ENCODE measurements at places on chromosomes 16 and 17.

DNA sequence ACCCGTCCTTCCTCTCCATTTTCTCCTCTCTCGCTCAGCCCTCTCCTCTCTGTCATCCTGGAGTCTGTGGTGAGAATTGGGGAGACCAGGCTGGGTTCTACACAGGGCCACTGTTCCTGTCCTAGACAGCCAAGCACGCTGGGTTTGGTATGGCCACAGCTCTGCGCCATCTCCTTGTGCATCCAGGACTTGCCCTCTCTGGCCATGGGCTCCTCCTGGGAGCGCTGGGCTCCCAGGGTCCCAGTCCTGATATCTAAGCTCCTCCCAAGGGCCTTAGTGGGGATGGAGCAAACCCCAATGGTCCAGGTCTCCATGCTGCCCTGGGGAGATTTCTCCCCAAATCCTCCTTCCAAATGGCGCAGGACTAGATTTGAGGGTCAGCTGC, 27.2 kb upstream of the ITGA3 start:
- DNase-seq, result no peak

GRCh38 chr16:30947541-30947858, 1.4 kb upstream of the ORAI3 start:
- no peak for DNase-seq

DNA sequence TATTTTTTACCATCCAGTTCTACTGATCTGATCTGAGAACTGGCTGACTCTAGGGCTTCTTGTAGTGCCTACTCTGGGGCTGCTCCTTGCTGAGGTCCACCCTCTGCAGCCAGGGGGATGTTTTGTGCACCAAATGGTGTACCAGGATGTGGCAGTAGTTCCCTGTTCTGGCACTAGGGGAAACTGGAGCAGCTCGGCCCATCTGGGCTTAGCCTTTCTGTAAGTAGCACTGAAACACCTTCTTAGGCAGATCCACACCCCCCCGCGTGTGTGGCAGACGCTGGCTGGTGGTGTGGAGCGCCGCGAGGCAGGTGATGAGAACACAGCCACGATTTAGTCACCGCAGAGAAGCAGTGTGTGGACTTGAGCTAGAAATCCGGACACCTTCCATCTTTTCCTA, 17.0 kb downstream of the DUSP14 start:
- no peak for DNase-seq

GRCh38 chr17:68884888-68885287, 70.3 kb downstream of the ABCA8 start:
- no peak for DNase-seq

DNA sequence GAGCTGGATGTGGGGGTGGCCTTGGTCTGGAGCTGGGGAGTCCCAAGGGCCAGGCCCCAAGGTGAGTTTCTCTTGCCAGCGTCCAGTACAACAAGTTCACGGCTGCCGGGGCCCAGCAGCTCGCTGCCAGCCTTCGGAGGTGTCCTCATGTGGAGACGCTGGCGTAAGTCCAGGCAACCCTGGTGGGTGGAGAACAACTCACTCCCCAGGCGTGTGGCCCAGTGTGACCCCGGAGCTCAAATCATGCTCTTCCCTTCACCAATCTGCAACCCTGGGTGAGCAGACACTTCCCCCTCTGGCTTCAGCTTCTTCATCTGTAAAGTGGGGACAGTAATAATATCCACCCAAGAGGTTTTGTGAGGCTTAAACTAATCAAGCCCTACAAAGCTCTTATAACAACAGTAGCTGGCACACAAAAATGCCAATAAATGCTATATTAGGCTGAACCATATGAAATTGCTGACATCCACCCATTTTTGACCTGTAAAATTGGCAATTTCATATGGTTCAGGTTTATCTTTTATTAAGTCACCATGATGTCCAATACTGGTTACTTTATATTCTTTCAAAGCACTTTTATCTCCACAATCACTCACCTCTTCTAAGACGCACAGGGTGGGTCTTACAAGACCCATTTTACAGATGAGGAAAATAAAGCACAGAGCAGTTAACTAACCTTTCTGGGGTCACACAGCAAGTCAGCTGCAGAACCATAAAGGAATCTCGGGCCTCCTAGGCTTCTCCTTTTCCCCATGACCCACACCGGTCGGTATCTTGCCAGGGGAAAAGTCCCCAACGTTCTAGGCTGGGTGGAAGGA, 19.7 kb downstream of the DEXI start:
- DNase-seq, result no peak

DNA sequence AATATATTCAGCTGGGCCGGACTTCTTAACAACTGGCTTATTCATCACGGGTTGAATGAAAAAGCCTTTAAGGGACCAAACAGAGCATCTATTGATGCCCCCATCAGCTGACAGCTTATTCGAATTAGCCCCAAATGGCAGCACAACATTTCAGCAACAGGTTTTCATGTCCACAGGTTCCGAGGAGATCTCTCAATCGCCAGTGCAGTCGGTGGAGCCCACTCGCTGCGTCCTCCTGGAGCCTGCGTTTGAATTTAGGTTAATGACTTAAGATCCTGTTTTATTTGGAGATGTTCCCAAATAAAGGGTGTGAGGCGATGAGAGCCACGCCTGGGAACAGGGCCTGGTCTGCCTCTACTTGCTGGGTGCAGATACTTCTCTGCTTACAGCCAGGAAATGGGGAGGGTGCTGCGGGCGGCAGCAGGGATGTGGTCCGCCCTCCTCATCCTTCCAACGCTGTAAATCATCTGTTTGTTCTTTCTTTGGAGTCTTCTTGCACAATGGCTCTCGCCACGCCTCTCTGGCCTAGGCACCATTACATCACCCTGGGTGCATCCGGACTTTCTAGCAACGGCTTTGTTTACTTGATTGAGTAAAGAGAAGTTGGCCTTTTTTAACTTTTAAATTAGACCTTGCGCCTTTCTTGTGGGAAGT, 22.6 kb downstream of the NDE1 start:
- peak; percentile 67 for DNase-seq

DNA sequence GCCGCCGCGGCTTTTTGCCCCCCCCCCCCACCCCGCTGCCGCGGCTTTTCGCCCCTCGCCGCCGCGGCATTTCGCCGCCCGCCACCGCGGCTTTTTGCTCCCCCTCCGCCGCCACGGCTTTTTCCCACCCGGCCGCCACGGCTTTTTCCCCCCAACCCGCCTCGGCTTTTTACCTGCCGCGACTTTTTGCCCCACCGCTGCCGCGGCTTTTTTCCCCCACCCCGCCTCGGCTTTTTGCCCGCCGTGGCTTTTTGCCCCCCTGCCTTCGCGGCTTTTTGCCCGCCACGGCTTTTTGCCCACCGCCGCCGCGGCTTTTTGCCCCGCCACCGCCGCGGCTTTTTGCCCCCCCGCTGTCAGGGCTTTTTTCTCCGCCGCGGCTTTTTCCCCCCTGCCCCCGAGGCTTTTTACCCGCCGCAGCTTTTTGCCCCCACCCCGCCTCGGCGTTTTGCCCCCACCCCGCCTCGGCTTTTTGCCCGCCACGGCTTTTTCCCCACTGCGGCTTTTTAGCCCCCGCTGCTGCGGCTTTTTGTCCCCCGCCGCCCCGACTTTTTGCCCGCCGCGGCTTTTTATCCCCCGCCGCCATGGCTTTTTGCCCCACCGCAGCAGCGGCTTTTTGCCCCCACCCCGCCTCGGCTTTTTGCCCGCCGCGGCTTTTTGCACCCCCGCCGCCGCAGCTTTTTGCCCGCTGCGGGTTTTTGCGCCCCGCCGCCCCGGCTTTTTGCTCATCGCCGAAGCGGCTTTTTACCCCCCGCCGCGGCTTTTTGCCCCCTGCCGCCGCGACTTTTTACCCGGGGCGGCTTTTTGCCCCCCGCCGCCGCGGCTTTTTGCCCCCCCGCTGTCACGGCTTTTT, 527.8 kb upstream of the WSB1 start:
- no peak for DNase-seq

DNA sequence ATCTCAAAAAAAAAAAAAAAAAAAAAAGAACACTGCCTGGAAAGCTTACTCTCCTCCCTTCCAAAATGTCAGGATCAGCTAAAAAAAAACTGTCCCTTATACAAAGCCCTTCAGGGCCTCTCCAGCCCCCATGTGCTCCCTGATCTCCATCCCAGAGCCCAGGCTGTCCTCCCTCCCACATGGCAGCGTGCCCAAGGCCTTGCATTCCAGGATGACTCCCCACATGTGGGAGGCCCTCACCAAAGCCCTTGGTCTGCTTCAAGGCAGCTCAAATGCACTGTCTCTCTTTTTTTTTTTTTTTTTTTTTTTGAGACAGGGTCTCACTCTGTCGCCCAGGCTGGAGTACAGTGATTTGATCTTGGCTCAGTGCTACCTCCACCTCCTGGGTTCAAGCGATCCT, 2.3 kb downstream of the FDXR start:
- no peak for DNase-seq

DNA sequence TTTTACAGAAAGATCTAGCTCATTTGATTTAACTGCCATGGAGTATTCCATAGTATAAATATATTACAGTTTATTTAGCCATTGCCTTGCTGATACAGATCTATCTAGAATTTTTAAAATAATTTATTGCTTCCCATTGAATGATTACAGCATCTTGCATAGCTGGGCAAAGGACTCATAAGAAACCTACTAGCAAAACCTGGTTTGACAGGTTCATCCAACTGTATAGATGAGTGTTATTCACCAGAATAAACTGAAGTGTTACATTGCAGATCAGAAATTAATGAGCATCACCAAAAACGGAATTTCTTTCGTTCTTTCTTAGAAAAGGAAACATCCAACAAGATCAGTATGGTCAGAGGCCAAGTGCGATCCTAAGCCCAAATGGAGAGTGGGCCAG, 202.2 kb upstream of the CACNG5 start:
- no peak for DNase-seq

DNA sequence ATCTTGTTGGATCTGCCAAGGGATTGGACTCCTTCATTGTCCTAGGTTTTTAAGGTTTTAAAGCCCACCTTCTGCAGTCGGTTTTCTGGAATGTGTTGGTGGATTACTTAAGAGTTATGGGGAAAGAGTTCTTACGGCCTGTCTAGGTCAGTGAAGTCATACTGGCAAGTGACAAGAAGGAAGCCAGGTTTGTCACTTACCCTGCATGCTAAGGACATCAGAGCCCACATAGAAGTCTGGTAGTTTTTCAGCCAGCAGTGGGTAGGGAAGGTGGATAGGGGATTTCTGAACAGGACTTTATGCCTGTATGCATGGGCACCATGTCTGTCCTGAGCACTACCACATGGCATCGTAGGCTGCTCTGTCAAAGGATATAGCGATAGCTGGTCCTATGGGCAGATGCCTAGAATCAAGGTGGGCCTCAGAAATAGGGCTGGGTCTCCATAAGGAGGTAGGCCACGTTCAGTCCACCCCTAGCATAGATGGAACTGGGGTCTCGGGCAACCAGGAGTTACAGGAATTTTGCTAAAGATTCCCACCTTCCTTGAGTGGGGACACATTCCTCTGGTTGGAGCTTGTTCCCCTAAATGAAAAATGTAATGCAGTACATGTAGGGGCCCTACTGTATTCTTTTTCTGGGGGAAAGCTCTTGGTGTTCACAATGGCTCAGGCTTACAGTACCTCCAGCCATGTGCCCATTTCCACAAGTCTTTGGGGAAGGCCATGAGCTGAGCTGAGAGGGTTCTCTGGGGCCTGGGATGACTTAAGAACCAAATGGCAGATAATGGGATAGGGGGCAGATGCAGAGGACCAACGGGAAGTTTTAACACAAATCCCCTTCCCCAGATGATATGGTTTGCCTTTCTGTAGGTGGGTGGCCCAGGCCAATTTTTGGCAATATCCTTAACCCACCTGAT, 27.5 kb downstream of the TRPV2 start:
- DNase-seq, result no peak

GRCh38 chr16:31010585-31011325, at the start of gene STX1B:
STX1B (minus strand) TSS chr16:31010638; CDS start chr16:31010396, 242 bp downstream.
- DNase-seq, result peak; percentile 19

GRCh38 chr16:48503779-48504178, 106.2 kb downstream of the N4BP1 start:
- no peak for DNase-seq

- DNase-seq, result no peak
Measured at GRCh38 chr17:44167181-44167861, 3.2 kb upstream of the ASB16 start.

DNA sequence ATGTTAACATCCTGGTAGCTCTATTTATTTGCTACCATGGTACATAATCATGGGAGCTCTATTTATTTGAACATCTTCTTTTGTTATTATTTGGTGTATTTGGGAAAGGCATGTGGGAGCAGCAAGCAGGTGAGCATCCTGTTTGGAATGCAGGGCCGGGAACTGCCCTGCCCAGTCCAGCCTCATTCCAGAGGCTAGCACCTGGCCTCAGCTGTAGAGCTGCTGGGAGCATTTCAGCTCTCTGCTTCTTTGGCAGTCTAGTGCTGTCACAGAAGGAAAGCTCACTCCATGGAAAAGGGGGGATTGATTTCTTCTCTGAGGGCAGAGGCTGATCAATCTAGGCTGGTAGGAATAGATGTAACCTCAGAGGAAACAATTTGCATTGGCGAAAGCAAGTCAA, 112.5 kb downstream of the WWOX start:
- DNase-seq, result no peak

GRCh38 chr17:17935321-17936271, 36.6 kb downstream of the TOM1L2 start:
- DNase-seq, result no peak

GRCh38 chr17:74763565-74764387, 12.4 kb downstream of the NAT9 start:
- no peak for DNase-seq

- no peak for DNase-seq
Measured at GRCh38 chr17:32879134-32879533, 2.2 kb upstream of the MYO1D start.

- no peak for DNase-seq
Measured at GRCh38 chr17:13643180-13643579, 41.5 kb upstream of the HS3ST3A1 start.

GRCh38 chr16:74893541-74893940, 91.4 kb downstream of the WDR59 start:
- no peak for DNase-seq

DNA sequence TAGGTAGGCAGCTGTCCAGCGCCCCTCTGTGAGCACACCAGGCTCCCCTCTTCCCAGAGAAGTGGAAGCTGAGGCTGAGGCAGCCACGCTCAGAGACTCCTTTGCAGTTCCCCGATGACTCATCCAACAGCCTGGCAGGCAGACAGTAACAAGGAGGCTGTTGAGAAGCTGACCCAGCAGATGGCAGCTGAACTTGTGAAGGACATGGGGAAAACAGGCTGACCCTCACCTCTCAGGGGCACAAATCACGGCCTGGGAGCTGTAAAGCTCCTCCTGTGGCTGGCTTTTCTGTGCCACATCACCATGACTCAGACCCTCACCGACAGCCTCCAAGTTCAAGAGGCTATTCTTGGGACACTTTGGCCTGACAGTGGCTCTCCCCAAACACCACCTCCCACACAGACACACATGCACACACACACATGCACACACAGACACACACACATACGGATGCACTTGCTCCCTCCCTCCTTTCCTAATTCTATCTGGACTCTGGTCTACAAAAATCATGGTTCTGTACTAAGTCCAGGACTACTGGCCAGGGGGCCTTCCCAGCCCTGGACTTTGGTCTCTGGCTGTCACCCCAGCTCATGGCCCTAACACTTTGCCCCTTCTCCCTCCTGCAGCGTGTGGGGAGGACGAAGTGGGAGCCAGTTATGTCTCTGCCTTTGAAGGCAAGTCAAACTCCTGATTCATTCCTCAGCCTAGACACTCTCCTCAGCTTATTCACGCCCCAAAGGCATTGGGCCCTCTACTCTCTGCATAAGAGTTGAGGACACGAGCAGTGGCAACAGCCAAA, 23.2 kb downstream of the MAP3K14 start:
- DNase-seq, result no peak

Data from effector memory CD4-positive, alpha-beta T cell (primary cell).